Erythroblast (primary cell): ENCODE measurements at places on chromosomes 6 and 20.

- DNase-seq, result no peak
Measured at GRCh38 chr20:41632896-41633295, 14.7 kb upstream of the CHD6 start.

GRCh38 chr6:42742116-42742894 is 3.6 kb downstream of the TBCC start:
- DNase-seq, result no peak

DNA sequence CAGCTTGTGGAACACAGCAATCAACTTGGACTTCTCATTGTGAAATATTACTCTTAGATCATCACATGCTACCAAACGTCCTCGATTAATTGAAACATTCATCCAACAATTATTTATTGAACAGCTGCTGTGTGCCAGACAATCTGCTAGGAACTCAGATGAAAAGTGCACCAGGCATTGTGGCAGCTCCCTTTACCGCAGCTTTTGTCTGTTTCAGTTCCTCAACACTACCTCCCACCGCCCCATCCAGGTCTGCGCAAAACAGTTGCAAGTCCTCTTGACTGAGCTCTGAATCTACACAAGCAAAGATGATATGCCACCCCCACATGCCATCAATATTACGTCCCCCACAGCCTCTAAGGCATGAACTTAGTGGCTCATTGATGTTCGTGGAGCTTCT is 1094.4 kb upstream of the MAP3K7 start:
- no peak for DNase-seq

DNA sequence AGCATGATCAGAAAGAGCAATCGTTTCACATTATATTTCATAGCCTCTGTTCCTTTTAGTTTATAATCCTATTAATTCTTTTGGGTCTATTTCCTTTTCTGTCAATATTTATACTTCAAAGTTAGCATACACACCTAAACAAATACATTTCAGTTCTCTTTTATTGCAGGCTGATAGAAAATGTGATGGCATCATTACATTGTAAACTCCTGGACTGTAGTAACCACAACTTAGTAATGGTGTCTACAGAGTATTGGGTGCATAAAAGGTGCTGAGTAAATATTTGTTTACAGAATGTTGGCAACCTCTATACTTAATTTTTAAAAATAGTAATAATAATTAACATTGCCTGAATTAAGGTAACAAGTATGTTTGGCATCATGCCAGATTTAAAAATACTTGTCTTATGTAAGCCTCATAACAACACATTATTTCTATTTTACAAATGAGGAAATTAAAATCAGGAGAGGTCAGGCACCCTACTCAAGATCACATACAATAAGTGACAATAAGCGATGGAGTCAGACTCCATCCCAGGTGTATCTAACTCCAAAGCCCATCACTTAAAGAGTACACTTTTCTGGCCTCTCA is 195.0 kb downstream of the UBE3D start:
- no peak for DNase-seq

GRCh38 chr6:108883172-108883571 is 35.0 kb downstream of the ARMC2 start:
- DNase-seq, result no peak

- DNase-seq, result no peak
Measured at GRCh38 chr6:15207923-15208322, 37.9 kb upstream of the JARID2 start.

GRCh38 chr6:138526822-138527235 is 27.5 kb upstream of the NHSL1 start:
- DNase-seq, result no peak

GRCh38 chr6:100228834-100229441 is 234.9 kb upstream of the MCHR2 start:
- DNase-seq, result peak; percentile 75
